ENCODE measurements at places on chromosomes 3 and 15.

- no peak for DNase-seq
These were observed 35.0 kb downstream of the CTSH start for GRCh38 chr15:78909791-78910228.

DNA sequence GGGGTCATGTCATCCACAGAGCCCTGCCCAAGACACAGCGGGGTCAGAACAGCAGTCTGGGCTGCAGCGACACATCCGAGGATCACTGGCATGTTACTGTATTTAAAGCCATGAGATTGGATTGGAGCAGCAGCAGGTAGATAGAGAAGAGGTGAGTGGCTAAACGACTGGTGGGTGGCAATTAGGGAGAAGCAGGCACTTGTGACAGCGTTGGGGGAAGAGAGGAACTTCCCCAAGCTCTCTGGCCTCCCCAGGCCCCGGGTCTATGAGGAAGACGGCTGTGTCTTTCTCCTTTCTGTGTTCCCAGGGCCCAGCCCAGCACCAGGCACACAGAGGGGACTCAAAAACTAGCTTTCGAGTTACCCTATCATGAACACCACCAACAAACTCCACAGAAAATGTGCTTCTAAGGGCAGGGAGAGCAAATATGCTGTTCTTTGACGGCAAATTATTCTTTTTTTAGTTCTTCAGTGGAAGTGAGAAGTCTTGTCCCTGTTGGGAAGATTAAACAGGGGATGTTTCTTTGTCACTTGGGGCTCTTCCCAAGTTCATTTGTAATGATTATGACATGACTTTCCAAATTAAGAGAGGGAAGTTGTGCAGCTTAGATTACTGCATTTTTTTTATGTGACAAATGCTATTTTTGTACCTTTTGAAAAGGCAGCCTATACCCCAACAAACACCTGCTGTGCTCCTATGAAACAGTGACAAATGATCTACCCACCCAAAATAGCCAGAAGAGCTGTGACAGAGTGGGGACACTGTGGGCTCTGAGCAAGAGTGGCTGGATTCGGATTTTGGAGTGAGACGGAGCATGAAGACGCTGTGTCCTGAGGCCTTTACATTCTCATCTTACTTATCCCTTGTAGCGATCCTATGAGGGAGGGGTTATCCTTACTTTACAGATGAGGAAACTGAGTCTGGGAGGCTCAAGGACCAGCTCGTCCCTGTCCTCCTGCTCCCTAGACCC is 7.2 kb upstream of the SYNM start:
- DNase-seq, result no peak

DNA sequence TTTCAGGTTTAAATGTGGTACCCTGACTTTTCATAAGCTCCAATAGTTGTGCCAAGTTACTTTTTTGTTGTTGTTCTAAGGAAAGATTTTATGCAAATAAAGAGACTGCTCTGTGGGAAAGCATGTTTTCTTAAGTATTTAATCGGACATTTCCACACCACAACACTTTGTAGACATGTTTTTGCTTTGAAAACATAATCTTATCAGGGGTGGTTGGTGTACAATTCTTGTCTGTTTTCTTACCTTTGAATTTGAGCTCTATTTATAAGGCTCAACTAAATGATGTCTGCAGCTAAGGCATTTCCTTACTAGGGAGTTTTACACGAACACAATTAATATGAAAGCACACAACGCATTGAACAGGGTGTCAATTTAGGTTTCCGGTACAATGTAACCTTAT is 81.5 kb upstream of the CDIN1 start:
- DNase-seq, result peak; percentile 52

GRCh38 chr3:123877466-123877865 is 6.7 kb downstream of the MYLK start:
- no peak for DNase-seq

GRCh38 chr15:53197426-53197839 is 407.3 kb upstream of the ONECUT1 start:
- no peak for DNase-seq

DNA sequence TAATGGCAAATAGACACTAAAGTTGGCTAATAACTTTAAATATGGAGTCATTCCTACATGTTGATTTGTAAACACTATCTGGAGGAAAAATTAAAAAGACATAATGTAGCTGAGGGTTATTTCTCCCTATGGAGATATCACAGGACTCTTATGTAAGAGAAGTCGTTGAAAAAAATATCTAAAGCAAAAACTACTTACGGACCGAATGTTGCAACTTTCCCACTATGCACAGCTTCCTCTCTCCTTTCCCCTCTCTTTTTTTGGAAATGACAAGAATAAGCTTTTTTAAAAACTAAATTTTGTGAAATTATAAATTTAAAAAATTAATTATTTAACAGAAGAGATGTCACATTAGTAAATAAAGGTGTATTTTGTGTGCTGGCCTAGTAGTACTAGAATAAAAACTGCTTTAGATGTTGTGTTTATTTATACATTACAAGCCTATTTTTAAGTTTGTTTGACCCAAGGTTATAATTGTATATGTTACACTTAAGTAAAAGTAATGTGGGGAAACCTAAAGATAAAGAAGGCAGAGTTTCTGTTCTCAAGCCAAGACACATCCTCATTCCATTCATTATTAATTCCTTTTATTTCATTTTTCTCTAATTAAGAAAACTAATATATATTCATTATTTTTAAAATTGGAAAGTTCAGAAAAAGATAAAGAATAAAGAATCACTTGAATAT is 20.7 kb upstream of the PPARG start:
- no peak for DNase-seq

GRCh38 chr3:65078748-65079147 is 390.9 kb upstream of the ADAMTS9 start:
- DNase-seq, result no peak

GRCh38 chr3:66989860-66990696 is 8.0 kb upstream of the KBTBD8 start:
- no peak for DNase-seq

- DNase-seq, result peak; percentile 77
These were observed 233.2 kb downstream of the FGF12 start for GRCh38 chr3:192494174-192494573.

GRCh38 chr15:85380812-85381642 is 624 bp downstream of the AKAP13 start:
- no peak for DNase-seq

Data from glomerular endothelial cell (primary cell).